ENCODE measurements at places on chromosomes 3 and 15.
A peak's percentile ranks its signal among the peaks of the same experiment; 100 is the strongest.

- DNase-seq: no peak
Measured at GRCh38 chr15:58649175-58649574, 100.3 kb downstream of the ADAM10 start.

GRCh38 chr15:52093167-52093538 is 19.4 kb downstream of the BCL2L10 start:
- DNase-seq: no peak

DNA sequence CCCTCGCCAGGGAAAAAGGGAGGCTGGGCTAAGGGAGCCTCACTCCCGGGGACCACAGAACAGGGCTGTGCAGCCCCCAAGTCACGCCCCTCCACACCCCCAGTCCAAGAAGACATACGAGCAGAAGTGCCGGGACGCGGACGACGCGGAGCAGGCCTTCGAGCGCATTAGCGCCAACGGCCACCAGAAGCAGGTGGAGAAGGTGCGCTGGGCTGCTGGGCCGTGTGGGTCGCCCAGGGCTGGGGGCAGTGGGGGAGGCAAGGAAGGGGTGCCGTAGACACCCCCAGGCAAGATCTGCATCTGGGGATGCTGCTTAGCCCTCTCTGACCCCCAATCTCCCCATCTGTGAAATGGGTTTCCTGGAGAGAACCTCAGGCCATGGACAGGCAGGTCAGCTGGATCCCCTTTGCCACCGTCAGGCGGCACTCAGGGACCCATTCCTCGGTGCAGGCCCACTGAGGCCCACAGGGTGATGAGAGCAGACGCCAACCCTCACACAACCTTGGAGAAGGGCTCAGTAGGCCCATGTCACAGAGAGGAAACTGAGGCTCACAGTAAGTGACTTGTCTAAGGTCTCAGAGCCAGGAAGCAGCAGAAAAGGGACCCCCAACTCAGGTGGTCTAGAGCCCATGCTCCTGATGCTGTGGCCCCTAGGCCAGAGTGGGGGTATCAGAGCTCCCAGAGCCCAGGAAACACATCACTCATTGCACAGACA is 33.7 kb downstream of the PSTPIP1 start:
- no peak for DNase-seq

- no peak for DNase-seq
Measured at GRCh38 chr15:90188914-90189748, 12.0 kb upstream of the SEMA4B start.

- no peak for DNase-seq
Measured at GRCh38 chr15:91890614-91891013, 37.1 kb downstream of the SLCO3A1 start.

GRCh38 chr15:75335313-75335704 is 554 bp upstream of the COMMD4 start:
- DNase-seq: no peak

DNA sequence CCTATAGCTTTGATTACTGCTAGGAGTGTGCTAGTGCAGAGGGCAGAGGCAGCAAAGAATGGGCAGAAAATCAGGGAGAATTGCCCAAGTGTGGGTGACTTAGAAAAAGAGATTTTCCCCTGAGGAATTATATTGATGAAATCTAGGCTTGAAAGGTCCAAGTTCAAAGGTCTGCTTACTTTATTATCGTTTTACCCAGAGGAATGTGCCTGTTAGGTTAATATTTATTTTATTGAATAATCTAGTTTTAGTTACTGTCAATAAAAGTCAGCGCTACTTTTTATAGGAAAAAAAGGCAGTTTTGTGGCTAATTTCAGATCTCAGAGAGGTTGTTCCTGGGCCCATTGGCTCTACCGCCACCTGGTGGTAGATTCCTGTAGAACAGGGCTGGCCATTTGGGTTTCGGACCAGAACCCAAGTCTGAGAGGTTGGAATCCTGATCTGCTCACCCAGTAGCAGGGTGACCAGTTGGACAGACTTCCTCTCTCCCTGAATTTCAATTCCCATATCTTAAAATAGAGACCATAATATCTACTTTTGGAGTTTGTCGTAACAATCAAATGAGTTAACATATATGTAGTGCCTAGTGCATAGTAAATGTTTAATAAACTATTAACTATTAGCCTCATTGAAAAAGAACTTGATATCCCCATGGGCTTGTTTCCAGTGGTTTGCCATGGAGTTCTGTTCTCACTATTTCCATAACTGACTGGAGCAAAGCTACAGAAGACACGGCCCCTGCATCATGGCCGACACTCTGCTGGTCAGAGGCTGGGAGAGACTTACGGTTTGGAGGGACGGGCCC is 62.7 kb upstream of the ZNF148 start:
- DNase-seq: no peak

- DNase-seq: peak; percentile 21
Measured at GRCh38 chr15:74179101-74179841, 5.8 kb downstream of the ISLR start.

DNA sequence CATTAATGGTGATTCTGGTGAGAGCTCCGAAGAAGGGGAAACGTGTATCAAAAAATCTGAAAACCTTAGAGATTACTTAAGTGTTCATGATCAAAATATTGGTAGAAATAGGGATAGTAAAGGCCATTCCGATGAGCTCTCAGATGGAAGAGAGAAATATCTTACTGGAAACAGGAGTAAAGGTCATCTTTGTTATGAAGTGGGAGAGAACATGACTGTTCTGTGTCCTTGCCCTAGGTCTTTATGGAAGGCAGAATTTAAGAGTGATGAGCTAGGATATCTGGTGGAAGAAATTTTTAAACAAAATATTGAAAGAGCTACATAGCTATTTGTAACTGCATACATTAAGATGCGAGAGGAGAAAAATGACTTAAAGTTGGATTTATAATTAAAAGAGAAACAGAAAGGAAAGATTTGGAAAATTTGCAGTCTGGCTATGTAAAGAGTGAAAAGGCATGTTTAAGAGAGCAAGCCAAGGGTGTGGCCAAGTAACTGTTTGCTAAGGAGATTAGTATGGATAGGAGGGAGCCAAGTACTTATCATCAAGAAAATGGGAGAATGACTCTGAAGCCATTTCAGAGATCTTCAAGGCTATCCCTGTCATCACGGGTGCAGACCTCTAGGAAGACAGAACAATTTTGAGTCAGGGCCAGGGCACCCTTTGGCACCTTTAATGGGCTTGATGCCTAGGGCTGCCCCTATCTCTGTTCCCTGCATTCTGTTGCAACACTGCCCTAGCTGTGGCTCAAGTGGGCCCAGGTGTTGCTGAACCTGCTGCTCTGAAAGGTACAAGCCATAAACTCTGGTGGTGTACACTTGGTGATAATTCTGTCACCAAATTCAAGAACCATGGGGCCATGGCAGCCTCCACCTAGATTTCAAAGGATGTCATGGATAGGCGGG is 27.3 kb downstream of the SLMAP start:
- no peak for DNase-seq

DNA sequence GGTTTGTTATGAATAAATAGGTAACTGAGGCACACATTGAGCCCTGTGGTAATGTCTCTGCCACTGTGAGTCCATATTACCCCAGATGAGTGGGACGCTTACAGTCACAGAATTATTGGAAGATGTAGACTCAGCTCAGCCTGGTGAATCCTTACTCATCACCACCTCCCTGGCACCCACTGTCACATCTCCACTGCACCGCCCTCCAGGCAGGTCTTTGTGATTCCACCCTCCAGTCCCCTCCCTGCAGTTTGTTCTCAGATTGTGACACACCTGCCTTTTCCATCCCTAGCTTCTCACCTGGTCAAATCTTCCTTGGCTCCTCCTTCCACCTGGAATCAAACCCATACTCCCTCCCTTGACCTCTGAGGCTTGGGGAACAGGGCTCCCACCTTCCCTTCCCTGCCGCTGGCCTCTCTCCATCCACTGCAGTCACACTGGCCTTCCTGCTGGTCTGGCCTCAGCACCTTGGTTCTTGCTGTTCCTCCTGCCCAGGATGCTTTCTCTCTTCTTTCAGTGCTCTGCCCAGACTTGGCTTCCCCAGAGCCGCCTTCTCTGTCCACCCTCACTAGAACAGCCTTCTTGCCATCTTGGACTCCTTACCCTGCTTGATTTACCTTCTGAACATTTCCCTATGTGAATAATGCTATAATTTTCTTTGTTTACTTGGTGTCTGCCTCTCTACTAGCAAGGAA is 9.4 kb downstream of the SLC6A20 start:
- no peak for DNase-seq

- DNase-seq: no peak
Measured at GRCh38 chr15:75346796-75347221, at the start of gene NEIL1. TSS of gene NEIL1 (plus strand) at chr15:75347039. CDS start at chr15:75348906, 1,867 bp downstream.

- no peak for DNase-seq
Measured at GRCh38 chr3:165446555-165446954, 250.4 kb upstream of the SLITRK3 start.

DNA sequence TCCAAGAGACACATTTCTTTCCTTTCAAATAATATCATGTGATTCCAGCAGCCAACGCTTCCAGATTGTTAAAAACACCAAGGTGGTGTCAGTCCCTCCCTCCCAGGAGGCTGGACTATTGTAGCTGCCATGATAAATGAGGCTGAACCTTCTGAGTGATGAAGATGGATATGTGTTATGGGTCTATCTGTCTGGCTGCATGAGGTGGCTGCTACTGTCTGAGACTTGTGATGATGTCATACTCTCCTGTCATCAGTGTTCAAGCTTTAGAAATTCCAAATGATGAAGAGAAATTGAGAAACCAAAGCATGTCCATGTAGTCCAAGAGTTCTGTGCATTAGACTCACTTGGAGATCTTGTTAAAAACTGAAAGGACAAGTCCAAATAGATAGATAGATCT is 683.0 kb downstream of the NTRK3 start:
- DNase-seq: no peak

GRCh38 chr15:78906316-78906620 is 33.6 kb downstream of the MORF4L1 start:
- peak; percentile 75 for DNase-seq

DNA sequence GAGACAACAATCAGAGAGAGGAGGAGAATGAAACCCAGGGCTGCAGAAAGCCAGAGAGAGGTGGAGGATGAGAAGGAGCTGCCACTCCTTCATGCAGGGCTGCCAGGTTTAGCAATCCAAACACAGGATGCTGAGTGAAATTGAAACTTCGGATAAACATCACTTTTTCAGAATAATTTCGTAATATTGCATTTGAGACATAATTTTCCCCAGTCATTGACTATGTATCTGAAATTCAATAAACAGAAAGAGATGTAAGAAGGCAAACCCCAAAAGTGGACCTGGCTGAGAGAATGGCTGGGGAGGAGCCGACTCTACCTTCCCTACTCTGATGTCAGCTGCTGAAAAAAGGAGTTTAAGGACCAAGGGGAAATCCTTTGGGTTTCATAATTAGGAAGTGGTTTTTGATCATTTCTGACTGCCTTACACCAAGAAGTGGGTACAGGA is 33.8 kb downstream of the SLC9A9 start:
- no peak for DNase-seq

GRCh38 chr15:48800245-48800644 is 10.6 kb downstream of the CEP152 start:
- DNase-seq: no peak

DNA sequence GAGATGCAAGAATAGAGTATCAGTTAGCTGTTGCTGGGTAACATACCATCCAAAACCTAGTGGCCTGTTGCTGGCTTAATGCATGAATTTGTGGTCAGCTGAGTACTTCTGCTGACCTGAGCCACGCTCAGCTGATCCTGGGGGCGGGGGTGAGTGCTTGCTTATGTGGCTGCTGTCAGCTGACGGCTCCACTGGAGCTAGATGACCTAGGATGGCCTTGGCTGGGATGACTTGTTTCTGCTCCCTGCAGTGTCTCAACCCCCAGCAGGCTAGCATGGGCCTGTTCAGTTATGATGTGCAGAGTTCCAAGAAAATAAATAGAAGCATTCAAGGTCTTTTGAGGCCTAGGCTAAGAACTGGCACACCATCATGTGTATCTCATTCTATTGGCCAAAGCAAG is 63.9 kb downstream of the FBLN2 start:
- DNase-seq: no peak

- no peak for DNase-seq
Measured at GRCh38 chr3:74518610-74519009, 95.8 kb downstream of the CNTN3 start.

- peak; percentile 33 for DNase-seq
Measured at GRCh38 chr3:194928227-194928626, 242.5 kb downstream of the FAM43A start.

DNA sequence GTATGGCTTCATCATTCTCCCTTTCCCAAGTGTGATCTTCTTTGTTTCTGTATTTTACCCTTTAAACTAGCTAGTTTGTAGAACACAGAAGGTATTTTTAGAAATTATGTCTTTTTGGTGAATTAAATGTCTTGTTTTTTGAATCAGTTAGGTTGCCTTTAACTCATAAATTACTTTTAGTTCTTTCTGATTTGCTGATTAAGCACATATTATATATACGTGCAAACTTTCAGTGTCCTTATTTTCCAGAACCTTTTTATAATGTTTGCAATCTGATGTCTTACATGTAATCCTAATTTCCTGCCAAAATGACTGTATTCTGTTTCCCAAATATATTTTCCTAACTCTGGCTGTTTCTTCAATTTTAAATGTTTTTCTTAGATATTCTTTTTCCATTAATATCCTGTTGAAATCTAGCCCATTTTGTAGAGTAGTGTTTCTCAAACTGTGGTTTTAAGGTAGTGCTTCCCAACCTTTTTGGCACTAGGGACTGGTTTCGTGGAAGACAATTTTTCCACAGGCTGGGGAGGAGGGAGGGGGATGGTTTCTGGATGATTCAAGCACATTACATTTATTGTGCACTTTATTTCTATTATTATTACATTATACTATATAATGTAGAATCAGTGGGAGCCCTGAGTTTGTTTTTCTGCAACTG is 51.8 kb downstream of the CHD2 start:
- DNase-seq: no peak

GRCh38 chr3:112813723-112814171 is 32.9 kb downstream of the CD200R1L start:
- DNase-seq: peak; percentile 53

DNA sequence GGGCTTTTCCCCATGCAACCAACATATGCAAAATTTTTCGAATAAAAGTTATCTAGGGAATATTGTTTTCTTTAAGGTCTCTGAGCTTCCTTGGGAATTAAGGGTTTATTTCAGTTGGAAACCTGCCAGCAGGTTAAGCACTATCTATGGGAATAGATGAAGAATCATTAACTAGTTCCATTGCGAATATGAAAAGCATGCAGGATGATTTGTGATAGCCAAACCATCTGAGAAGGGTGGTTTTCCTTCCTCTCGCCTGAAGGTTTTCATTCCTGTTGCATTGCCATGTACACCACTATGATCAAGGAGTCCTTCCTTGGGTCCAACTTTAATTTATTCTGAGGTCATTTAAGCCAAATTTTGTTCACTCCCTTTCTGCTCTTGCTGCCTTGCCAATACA is 184.9 kb downstream of the NR2F2 start:
- no peak for DNase-seq

DNA sequence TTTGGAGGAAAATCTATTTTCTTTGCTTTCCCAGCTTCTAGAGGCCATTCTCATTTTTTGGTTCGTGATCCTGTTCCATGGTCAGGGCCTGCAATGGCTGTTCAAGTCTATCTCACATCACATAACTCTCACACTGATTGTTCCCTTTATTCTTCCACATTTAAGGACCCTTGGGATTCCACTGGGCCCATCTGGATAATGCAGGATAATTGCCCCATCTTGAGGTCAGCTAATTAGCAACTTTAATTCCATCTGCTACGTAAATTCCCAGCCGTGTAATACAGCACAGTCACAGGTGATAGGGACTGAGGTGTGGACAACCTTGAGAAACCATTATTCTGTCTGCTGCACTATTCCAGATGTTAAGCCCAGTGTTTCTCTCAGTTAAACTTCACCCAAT is 311.6 kb upstream of the CNTN4 start:
- DNase-seq: no peak

- no peak for DNase-seq
Measured at GRCh38 chr3:98628317-98628716, 34.9 kb upstream of the CPOX start.

All from fibroblast of skin of left quadriceps (primary cell).